ENCODE measurements at places on chromosomes 13 and 19.

GRCh38 chr13:48214519-48215121, 18.4 kb upstream of the ITM2B start:
- DNase-seq: no peak

DNA sequence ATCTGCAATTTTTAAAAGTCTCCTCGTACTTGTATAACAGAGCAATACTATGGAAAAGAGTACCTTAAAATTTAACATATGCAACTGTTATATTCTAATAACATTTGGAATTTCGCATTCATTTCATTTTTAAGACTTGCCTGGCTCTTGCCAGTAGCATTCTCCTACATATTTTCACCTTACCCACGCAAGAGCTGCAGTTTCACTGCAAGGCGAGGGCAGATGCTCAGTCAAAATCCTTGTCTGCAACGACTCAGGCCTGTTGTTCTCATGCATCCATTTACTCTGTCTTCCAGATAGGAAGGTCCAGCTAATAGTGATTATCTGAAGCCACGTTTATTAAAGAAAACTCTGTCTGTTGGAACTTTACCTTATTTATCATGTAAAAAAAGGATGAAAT, 227.0 kb upstream of the RFC3 start:
- no peak for DNase-seq

- no peak for DNase-seq
Measured at GRCh38 chr13:110985541-110985940, 70.7 kb upstream of the ANKRD10 start.

GRCh38 chr19:12098040-12098439, 33.5 kb downstream of the ZNF844 start:
- no peak for DNase-seq
